ENCODE measurements at places on chromosomes 5 and 9.
A peak's percentile ranks its signal among the peaks of the same experiment; 100 is the strongest.

- no peak for DNase-seq
Measured at GRCh38 chr5:82465235-82465634, 187.1 kb upstream of the RPS23 start.

DNA sequence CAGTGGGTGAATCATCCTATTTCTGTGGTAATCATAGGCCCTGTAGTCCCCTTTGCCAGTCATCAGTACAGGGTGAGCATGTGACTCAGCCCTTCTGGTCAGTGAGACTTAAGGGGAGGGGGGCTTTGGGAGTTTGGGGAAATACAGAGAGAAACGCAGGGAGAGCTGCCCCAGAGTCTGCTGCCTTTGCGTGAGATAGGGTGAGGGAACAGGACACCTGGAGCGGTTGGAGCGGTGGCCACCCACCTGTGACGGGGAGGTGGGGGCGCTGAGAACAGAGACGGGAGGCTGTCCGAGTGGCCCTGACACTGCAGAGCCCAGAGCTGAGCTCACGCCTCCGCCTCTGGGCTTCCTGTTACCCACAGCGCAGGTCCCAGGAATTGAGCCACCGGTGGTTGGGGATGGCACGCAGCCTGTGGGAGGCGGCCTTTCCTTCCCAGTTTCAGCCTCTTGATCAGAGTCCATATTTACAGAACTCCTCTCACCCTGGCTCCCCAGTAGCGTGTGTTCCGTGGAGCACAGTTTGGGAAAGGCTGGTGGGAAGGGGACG is 92.0 kb upstream of the ERCC6L2 start:
- DNase-seq = no peak

GRCh38 chr5:114038756-114039155 is 323.1 kb upstream of the KCNN2 start:
- DNase-seq = no peak

- DNase-seq = no peak
Measured at GRCh38 chr9:84691634-84692033, 22.1 kb downstream of the NTRK2 start.

DNA sequence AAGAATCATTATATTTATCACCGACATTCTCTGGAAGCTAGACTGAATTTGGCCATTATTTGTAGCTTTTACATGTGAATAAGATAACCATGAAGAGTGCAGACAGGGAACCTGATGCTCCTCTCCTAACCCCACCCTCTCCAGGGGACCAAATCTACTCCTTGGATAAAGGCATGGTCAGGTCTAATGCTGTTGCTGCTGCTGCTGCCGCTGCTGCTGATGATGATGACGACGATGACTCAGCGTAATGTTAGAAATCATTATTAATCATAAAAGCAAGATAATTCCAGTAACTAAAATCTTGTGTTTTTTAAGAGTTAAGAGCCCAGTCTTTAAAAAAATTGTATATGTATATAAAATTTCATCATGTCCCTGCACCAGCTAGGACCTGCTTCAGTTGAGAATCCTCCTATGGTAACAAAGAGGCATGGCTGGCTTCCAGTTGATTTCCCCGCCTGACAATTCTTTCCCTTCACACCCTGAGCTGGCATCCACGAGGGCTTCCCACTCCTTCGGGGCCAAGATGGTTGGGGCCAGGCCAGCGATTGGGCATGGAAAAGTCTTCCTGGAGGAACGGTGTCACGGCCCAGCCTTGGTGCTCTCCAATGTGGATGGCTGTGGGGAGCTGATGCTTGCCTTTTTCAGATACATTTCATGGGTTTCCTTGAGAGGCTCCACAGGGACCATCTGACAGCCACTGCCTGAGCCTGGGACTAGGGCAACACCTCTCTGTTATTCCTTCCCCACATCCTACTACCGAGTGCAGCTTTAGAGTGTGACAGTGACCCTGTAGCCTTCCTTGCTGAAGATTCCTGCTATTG is 400.0 kb downstream of the CTNND2 start:
- no peak for DNase-seq

DNA sequence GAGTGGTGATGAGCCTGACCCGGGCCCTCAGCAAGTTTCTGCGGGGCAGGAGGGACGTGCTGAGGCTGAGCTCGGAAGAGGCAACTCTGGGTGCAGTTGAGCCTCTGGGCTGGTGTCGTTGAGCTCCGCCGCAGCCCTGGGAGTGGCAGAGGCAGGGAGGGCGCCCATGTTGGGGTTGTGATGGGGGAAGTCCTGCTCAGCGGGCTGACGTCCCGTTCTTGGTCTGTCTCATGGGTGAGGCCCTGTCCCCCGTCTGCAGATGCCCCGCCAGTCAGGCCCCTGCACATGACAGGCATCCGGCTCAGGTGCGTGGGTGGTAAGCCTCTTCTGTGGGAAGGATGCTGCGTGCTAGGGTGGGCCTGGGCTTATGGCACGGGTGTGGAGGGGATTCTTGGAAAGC is 64.3 kb downstream of the RXRA start:
- DNase-seq = peak; percentile 70

DNA sequence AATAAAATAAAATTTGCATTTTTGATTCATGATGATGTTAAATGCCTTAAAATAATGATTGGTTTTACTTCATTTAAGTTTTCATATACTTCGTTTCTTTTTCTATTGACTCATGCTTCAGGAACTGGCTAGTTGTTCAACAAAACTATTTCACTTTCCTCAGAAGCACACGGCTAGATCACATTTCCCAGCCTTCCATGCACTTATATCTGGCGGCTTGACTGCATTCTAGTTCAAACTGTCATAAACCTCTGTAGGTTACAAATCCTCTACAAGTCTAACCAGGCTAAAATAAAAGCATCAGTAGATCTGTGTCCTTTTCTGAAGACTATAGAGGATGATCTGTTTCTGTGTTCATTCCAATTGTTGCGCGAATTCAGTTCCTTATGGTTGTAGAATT is 46.3 kb upstream of the CNTLN start:
- DNase-seq = no peak

DNA sequence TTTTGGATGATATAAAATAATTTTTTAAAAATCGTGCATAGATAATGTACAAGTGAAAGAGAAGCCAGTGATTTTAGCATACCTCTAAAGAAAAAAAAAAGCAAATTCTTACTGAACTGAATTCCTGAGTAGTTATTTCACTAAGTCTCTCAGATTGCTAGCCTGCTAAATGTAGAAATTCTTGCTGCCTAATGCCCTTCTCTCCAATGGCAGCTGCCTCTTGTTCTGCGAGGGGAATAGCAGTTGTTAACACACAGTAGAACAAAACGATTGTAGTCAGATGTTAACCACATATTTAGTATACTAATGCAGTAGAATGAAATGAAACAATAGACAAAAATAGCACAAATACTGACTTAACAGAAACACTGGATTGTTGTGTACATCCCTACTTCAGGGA is 26.8 kb downstream of the SMAD5 start:
- DNase-seq = no peak

- DNase-seq = no peak
Measured at GRCh38 chr5:126965487-126965886, 64.9 kb downstream of the MARCHF3 start.

- no peak for DNase-seq
Measured at GRCh38 chr5:145246379-145246778, 588.8 kb downstream of the PRELID2 start.

- no peak for DNase-seq
Measured at GRCh38 chr5:159628703-159629102, 287.6 kb upstream of the ADRA1B start.

- peak; percentile 33 for DNase-seq
Measured at GRCh38 chr9:125748446-125749099, 1.4 kb downstream of the PBX3 start.

- DNase-seq = no peak
Measured at GRCh38 chr5:180464603-180464970, 29.6 kb upstream of the CNOT6 start.

DNA sequence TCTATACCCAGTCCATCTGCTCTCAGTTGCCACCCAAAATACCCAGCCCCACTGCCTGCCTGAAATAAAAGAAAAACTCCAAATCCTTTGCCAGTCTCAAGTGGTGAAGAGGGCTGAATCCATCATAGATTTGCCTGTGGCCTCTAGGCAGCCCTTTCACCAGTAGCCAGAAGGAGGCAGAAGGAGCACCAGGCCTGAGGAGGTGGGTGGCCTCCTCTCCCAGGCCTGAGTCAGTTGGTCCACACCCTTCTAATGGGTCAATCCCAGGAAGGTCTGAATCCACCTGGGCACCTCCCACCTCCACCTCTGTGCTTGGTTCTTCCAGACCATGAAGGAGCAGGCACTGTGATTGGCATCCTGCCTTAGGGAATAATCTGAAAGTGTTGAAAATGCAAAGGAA is 97.0 kb downstream of the DAPK1 start:
- no peak for DNase-seq

GRCh38 chr9:108642871-108643270 is 212.9 kb downstream of the ACTL7B start:
- no peak for DNase-seq

- no peak for DNase-seq
Measured at GRCh38 chr5:58849921-58850667, 267.2 kb downstream of the RAB3C start.

GRCh38 chr9:109887079-109887478 is 107.1 kb downstream of the PALM2AKAP2 start:
- DNase-seq = no peak

GRCh38 chr5:62701036-62701435 is 122.4 kb downstream of the LRRC70 start:
- no peak for DNase-seq

DNA sequence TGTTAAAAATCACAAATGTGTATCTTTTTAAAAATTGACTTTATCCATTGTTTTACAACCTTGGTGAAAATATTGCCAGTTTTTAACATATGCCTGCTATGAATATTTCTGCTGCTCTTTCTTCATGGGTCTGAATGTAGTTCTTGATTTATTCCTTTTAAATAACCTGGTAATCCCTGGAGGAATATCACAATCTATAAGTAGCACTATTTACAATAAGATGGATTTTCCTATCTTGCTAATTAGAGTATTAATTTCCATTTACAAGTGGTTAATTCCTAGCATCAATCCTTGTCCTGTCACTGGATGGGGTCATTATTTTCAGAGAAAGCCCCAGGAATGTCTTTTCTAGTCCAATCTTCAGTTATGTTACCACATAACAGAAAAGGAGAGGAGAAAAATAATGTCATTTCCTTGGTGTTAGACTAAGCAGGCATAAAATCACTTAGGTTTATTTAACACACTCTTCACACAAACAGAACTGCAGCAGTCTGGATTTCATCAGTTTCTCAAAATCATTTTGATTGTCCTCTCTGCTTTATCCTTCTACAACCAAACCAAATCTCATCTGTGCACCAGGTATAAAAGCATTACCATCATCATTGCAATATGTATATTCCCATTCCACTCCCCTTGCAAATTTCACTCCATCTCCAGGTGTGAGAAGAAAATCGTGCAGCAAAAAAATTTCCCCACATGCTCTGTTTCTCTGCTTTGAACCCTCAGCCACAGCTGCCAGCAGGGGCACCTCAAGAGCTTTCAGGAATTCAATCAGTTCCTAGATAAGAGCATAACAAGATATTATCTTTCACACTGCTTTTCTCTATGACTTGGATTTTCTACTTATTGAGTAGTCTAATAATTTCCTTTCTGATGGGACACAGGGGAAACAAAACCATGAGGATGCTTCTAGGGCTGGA is 204.1 kb downstream of the SEC61B start:
- no peak for DNase-seq

GRCh38 chr5:132281856-132282614 is 12.2 kb upstream of the SLC22A4 start:
- DNase-seq = no peak

DNA sequence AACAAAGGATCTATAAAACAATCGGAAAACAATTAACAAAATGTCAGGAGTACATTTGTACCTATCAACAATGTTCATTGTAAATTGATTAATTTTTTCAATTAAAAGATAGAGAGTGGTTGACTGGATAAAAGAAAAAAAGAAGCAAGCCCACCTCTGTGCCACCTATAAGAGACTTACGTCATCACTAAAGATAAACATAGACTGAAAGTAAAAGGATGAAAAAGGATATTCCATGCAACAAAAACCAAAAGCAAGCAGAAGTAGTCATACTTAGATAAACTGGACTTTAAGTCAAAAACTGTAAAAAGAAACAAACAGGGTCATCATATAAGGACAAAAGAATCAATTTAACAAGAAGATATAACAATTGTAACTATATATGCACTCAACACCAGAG is 197.4 kb downstream of the RASEF start:
- DNase-seq = no peak

- peak; percentile 46 for DNase-seq
Measured at GRCh38 chr9:113011911-113012381, at the start of gene ZNF883. Gene ZNF883, minus strand, starts transcription at chr9:113012192.

DNA sequence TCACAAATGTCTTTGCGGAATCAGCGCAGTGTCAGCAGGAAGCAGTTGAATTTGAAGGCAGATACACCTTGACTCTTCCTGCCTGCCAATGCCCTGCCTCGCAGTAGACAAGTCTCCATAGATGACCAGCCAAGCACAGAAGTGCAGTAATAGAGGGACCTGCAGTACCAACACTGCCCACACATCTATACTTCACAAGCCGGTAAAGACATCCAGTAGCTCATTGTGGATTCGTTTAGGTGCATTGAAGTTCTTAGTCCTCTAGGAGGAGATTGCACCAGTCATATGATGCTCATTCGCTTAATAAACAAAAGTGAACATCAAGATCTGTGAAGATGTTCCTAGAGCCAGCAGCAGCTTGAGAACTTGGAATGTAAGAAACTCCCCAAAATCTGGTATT is 7.1 kb upstream of the IFNA2 start:
- DNase-seq = no peak

DNA sequence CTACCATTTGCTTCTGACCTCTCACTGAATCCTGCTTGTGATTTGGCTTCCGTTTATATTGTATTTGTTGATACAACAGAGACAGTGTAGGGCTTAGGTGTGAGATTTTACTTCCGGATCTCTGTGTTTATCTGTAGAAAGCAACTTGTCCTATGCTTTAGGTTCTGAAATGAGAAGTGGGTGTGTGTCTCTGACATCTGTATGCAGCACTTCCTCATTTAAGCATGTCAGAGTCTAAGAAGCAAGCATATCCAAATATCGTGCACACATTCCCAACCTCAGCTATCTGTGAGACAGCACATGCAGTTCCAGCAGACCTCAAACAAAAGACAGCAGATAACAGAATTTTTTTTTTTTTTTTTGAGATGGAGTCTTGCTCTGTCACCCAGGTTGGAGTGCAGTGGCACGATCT is 16.3 kb downstream of the KLF9 start:
- peak; percentile 25 for DNase-seq

DNA sequence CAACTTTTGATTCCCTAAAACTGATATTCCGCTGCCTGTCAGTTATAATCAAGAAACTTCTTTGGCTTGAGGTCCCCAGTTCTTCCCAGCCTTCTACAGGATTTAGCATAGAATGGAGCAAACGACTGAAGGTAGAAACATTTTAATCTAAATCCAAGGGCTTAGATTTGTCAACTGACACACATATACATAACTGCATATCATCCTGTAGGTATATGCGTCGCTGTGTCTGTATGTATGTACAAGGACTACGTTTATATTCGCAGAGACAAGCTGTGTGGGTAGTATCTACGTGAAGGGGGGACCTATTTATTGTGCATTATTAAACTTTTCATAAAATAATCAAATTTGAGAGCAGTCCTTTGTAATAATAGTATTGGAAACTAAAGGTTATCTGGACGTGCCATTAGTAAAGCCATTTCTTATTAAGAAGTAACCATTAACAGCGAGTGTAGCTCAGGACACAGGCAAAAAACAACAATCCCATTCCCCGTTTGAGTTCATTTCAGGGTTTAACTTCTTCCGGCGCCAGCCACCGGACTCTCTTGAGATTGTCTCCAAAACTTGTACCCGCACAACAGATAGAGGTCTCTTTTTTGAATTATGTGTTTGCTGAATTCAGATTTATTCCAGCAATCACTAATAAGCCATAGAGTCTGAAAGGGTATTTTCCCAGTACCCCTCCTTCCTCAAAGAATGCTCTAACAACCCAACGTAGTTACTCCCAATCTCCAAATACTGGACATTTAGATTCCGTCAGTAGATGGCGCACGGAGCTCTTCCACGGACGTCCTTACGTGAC is 2.1 kb upstream of the MLLT3 start:
- peak; percentile 69 for DNase-seq
